ENCODE measurements at places on chromosomes 7 and 10.

- no peak for DNase-seq
Observed at GRCh38 chr10:51928162-51928561, 228.8 kb upstream of the CSTF2T start.

DNA sequence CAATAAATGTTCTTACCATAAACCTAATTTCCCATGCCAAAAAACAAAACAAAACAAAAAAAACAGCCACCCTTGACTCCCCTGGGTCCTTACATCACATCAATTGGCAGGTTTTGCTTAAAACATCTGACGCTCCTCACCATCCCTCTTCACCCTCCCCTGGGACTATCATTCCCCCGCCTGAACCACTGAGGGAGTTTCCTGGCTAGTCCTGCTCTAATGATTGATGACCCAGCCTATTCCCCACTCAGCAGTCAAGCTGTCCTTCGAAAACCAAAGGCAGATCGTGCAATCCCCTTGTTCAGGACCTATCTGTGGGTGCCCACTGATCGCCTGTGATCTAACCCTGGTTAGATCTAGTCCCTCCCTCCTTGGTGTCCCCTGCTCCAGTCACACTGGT, 11.2 kb upstream of the FRMPD2 start:
- DNase-seq = peak; percentile 32

DNA sequence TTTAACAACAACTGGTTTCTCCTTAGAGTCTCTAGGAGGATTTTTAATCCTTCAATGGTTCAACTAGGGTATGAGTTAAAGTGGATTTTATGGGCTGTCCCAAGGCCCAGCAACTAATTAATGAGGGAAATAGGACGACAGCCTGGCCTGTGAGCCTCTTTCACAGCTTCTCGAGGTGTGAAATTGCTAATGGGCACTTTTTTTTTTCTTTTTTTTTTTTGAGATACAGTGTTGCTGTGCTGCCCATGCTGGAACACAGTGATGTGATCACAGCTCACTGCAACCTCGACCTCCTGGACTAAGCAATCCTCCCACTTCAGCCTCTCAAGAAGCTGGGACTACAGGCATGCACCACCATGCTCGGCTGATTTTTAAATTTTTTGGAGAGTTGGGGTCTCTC, 87.0 kb downstream of the MARCHF5 start:
- DNase-seq = no peak

GRCh38 chr10:60652628-60653027, 125.7 kb upstream of the CDK1 start:
- DNase-seq = no peak
